ENCODE measurements at places on chromosomes 3 and 15.

DNA sequence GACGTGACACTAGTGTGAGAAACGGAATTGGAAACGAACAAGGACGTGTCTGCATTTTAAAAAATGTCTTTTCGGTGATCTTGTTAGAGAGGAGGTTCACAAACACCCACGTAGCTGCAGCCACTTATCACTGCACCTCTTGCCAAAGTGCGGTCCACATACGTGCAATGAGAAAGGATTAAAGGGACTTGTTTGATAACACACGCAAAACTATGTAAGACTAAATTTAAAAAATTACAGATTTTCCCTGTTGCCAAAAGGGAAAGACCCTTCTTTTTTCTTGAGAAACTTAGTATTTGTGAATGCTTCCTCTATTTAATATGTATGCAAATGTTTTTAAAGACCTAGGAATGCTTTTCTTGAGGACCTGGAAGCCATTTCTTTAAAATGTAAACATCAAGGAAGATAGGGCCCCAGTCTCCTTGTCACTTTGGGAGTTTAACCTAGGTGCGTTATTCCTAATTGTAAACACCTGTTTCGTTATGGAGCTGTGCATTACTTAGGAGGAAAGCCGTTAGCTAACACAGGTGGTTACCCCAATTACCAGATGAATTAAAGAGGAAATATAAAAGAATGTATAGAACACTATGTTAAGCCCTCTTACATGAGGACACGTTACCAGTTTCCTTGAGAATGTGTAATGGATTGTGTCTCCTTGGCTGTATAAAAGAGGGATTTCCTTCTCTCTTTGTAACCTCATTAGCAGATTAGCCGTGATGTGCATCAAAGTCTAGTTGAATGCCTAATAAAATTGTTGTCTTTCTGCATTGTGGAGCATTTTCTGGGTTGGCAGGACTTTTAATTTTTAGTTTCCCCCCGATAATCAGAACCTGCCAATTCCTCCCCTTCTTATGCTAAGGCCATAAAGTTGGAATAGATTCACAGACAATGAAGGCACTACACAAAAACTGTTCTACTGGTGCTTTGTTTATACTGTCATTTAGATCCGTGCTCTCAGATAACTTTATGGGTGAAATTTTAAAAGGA is 1.0 kb downstream of the LEKR1 start:
- no peak for DNase-seq

GRCh38 chr15:47384776-47385175 is 332.5 kb upstream of the SEMA6D start:
- no peak for DNase-seq

GRCh38 chr15:42324308-42324707 is 35.0 kb upstream of the CAPN3 start:
- no peak for DNase-seq

DNA sequence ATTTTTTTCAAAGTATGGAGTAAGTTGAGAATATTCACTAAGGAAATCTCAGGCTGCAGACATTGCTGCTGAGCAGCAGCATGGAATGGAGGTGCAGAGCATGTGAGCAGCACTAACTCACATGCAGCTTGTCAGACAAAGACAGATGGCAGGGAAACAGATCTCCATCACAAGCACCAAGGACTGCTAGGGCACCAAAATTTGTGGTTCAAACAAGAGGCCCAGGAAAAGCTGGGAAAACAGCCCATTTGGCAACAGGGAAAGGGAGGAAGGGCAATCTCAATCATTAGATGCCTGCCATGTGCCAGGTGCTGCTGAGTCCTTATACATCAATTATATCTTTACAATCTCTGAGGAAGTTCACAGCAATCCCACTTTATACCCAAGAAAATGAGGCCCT is 47.2 kb upstream of the EIF1B start:
- no peak for DNase-seq

DNA sequence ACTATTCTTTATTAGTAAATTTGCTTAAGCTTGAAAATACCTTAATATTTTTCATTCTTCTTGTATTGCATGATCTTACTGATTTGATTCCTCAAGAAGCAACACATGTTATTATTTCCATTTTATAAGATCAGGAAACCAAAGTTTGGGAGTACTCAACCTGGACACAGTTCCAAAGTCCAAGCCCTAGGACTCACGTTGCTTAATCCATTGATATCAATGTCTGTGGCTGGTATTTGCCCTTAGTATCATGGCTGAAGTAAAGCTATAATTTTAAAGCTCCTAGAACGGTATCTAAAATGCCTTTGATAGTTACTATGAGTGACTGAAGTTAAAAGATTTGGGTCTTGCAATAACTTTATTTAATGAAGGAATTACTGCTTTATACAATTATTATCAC is 1045.3 kb downstream of the TUSC7 start:
- no peak for DNase-seq

- no peak for DNase-seq
These were observed 6.2 kb downstream of the TSPAN3 start for GRCh38 chr15:77064539-77065308.

- DNase-seq, result no peak
These were observed 263.6 kb upstream of the HES1 start for GRCh38 chr3:193872265-193872753.

- no peak for DNase-seq
These were observed 220.3 kb upstream of the LINGO1 start for GRCh38 chr15:77853008-77853328.

- no peak for DNase-seq
These were observed 195.2 kb upstream of the STRIT1 start for GRCh38 chr3:155488671-155489070.

DNA sequence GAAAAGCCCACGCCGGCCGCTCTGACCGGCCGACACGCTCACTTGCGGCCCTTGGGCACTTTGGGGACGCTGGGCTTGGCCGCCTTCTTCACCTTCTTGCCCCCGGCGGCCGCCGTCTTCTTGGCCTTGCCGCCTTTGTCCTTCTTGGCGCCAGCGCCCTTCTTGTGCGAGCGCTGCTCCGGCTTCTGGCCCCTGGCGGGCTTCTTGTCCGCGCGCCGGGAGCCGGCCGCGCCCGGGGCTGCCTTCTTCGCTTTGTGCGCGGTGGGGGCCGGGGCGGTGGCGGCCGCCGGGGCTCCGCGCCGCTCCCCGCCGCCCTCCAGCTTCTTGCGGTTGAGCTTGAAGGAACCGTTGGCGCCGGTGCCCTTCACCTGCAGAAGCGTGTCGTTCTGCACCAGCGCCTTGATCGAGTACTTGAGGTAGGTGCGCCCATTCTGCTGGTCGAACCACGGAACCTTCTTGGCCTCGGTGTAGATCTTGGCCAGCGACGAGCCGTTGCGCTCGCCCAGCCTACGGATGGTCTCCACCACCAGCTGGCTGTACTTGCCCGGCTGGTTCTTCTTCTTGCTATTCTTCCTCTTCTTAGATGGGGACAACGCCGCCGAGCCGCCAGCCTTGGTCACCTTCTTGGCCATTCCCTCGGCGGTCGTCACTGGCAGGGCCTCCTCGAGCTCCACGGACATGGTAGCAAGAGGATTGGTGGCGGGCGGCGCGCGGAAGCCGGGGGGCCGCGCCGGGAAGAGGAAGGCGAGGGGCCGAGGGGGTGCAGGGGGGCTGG is 36.7 kb downstream of the HMCES start:
- DNase-seq, result no peak

DNA sequence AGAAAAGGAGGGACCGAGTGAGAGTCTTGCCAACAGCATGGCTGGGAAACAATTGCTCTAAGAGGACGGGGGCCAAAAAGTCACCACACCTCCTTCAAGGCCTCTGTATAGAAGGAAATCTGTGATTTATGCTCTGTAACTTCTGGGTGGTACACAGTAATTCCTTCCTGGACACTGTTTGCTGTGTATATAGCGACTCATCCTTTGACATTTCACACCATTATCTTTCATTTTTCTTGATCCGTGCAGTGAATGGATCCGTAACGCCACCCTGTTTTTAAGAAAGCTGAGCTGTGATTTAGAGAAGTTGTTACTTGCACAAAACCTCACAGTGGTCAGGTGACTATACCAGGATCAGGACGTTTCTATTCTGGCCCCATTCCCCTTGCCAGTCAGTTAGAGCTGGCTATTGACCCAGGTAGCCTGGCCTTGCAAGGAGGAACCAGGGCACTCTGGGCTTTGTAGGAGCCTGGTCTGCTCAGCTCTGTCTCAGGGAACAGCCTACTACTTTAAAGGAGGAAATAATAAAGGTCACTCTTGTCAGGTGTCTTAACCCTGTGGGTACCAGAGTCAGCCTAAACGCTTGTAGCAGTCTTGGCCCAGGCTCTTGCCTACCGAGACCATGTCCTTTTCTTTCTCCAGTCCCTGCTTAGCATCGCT is 86.5 kb upstream of the MYZAP start:
- DNase-seq, result no peak

GRCh38 chr3:61955483-61955882 is 394.1 kb downstream of the PTPRG start:
- no peak for DNase-seq

DNA sequence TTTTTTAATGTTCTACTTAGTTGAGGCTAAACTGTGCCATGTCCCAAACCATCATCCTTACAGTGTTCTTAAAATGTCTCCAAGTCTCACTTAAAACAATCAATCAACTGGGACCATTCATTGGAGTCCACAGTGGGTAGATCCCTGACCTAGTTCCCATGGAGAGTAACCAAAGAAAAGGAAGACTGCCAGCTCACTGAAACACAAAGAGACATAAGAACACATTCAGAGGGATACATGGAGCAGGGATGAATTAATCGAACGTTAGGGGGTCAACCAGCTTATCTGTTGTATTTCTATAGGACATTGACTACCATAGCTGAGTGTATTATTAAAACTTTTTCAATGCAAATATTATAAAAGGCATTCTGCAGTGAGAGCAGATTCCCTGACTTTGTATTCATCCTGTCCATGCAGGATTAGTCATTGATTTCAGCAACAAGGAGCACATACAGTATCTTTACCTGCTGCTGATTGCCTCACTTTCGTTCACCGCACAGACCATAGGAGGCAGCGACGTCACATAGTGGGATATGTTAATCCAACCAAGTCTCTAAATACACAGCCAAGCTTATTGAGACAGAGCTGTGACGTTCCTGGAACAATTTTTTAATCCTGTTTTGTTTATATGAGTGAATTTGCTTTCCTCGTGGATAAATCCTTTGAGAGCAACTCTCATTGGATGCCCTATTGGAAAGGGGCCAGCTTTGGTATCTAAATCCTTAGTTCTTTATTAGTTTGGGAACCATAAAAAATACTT is 364.9 kb upstream of the RBMS3 start:
- DNase-seq, result no peak

DNA sequence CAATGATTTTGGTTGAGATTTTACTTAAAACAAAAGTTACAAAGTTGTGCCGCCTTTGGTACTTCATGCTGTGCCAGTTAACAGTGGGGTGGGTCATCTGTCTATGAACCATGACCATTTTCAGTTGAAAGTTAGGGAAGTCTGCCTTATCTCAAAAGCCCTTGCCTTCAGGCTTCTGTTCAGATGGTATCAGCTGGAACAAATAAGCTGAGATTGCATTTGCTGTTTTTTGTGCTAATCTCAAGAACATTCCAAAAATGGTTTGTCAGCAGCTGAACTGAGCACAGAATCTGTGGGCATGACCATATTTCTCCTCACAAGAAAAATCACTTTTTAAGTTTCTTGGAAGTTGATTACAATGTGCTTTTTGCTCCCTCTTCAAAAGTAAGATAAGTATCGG is 142.3 kb downstream of the IL5RA start:
- no peak for DNase-seq

DNA sequence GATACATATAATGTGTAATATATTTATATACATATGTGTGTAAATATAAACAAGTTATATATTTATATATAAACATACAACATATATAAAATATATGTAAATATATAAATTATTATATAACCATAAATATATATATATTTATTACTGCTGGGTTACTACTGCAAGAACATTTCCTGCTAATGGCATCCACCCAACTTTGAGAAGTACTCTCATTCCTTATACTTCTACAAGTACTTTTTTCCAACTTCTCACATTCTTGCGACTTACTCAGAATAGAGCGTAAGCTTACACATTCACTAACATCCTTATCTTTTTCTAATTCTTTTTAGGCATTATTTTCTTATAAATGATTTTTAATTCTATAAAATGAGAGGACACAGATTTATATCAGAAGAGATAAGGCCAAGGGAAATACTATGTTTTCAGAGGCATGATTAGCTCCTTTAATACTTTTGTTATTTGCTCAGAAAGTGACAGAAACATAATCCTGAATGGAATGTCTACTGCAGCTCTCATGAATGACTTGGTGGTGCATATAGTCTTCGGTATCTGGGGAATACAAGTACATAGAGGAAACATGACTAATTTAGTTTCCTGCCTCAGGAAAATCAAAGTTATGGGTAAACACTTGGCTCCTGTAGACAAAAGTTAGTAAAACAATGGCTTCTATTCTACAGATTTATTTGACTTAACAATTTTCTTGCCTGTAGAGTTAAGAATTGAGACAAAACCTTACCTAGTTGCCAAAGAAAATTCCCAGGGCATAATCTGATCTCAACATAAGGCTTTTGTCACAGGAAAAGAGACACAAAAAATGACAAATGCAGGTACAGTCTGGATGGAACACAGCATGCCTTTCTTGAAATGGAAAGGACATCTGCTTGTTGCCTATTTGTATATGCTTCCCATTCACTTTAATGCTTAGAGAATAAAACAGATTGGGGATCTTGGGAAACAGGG is 453.9 kb downstream of the SQOR start:
- no peak for DNase-seq

DNA sequence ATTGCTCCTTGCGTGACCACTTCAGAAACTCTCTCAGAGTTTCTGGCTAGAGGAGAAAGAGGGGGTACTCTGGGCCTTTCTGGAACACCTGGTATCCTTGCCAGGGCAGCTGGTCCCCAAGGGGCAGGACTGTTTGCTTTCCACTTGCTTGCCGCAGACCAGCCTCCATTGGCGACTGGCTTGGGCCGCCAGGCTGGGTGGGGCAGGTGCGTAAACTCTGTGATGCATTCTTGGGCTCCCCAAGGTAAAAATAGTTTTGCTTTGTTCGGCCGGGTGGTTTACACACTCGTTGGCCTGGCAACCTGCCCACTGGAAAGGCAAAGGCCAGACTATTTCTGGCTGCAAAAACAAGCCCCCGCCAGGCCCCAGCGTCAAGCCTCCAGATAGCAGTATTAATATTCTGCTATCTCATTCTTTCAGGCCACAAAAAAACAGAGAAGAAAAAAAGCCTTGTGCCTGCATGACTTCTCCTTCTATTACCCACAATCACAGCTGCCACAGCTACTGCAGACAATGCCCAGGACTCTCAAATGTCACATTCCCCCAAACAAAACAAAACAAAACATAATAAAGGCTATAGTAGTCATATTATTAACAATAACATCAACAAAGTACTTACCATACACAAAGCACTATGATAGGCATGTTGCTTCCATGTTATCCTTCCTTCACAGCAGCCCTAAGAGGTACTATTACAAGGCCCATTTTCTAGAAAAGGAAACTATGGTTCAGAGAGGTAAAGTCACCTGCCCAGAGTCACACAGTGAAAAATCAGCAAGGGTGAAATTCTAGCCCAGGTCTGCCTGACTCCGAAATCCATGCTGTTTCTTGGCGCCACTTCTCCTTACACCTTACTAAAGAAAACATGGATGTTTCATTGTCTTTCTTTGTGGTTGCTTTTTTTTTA is 14.0 kb upstream of the SSUH2 start:
- no peak for DNase-seq

- no peak for DNase-seq
These were observed 189.2 kb downstream of the ECT2 start for GRCh38 chr3:172939651-172940293.
